Naive thymus-derived CD8-positive, alpha-beta T cell (primary cell): ENCODE measurements at places on chromosomes 4 and X. TPM values are rescaled to one million over a fixed set of nuclear protein-coding genes. Genes with fewer than 3 reads are reported as not detected.

- DNase-seq = no peak
Observed at GRCh38 chr4:99447079-99447478, 11.9 kb upstream of the ADH7 start.

GRCh38 chr4:143357161-143357845 lies 20.6 kb downstream of the GAB1 start:
- DNase-seq = no peak

- DNase-seq = no peak
Observed at GRCh38 chr4:11232015-11232414, 196.7 kb downstream of the HS3ST1 start.

- no peak for DNase-seq
Observed at GRCh38 chr4:26365537-26366150, 44.8 kb downstream of the RBPJ start.

GRCh38 chr4:156762851-156763250 lies 208.7 kb downstream of the PDGFC start:
- no peak for DNase-seq

DNA sequence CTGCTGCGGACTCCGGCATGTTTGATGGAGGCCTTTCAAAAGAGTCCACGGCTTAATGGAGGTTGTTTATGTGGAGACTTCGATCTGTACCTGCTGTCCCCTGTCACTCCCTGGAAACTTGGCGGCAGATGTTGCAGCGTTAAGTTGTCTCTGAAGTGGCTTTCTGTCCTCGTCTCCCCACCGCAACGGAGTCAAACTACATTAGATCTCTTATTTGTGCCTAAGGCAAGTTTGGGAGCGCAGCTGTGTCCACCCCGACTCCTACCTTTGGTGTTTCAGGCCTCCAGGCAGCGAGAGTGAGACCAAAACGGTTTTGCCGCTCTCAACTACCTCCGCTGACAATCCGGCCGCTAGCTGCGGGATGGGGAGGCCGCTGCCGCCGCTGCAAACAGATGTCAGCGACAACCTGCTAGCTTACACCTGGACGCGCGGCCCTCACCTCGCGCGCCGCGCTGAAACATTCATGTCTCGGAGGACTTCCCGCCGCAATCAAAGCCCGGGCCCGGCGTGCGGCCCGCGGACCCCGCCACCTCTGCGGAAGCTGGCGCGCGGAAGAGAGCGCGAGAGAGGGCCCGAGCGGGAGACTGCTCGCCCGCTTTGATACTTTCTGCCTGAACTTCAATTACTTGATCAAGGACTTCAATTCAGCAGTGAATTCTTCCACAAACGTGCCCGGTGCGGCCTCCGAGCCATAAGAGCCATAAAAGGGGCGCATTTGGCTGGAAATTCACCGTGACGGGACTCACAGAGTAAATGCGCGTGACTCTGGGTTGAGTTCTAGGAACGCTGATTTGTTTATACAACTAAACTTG lies 108.4 kb downstream of the ANTXR2 start:
- DNase-seq = no peak

DNA sequence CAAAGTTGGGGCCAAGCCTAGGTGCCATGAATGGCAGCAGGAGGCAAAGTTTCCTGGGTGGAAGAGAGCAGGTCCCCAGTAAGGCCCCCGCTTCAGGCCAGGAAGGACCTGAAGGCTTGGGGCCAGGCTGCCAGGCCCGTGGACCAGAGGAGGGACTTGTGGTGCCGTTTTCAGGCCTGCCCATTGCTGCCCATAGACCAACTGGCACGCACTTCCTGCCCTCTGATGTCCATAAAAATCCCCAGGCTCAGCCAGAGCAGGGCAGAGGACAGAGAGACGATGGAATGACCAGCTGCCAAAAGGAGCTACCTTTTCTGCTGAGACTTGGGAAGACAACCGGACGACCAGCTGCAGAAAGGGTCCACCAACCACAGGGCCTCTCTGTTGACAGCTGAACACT lies 1205.5 kb downstream of the ARAP2 start:
- no peak for DNase-seq

DNA sequence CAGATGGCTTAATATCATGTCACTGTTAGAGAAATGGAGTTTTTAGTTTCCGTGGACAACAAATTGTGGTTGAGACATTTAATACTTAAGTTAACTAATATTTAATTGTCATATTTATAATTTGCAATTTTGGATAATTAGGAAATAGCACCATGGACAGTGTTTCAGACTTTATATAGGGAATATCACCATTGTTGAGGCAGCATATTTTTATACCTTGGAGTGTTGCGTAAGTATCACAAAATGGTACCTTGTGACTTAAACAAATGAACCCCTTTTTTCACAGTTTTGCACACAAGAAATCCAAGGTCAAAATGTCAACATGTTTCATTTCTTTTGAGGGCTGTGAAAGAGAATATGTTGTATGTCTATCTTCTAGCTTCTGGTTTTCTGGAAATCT lies 539.9 kb downstream of the TECRL start:
- no peak for DNase-seq

DNA sequence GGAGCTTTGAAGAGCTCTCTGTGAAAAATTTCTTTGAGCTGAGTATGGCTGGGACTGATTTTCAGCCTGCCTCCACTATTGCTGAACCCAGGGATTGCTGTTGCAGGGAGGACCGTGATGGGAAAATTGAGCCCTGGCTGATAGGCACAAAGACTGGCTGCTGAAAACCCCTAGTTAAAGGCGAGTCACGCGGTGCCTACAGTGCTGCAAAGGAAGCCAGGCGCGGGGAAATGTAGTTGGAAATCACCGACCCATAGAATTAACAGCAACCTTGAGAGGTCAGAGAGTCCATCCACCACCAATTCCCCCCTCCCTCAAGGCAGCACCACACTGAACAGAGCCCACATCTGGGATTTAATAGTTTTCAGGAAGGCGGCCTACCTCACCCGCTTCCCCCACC lies 26.0 kb downstream of the FRMD7 start:
- no peak for DNase-seq

- DNase-seq = no peak
Observed at GRCh38 chr4:185272245-185272644, 62.8 kb downstream of the SNX25 start.

MAGEC2 gene
- polyA plus RNA-seq = not detected

XK gene
- not detected for polyA plus RNA-seq

TMEM154 gene
- 24.7 TPM for polyA plus RNA-seq

MAGEA2B gene
- polyA plus RNA-seq = not detected

ANXA3 gene
- not detected for polyA plus RNA-seq

MAGEB17 gene
- polyA plus RNA-seq = not detected
